ENCODE measurements at places on chromosomes 1 and 21. TPM values are rescaled to one million over a fixed set of nuclear protein-coding genes. Genes with fewer than 3 reads are reported as not detected.

CELA2A gene
- polyA plus RNA-seq: not detected

LCE1F gene
- polyA plus RNA-seq: not detected

- DNase-seq: no peak
These were observed 22.7 kb downstream of the NAV1 start for GRCh38 chr1:201561601-201562000.

DNA sequence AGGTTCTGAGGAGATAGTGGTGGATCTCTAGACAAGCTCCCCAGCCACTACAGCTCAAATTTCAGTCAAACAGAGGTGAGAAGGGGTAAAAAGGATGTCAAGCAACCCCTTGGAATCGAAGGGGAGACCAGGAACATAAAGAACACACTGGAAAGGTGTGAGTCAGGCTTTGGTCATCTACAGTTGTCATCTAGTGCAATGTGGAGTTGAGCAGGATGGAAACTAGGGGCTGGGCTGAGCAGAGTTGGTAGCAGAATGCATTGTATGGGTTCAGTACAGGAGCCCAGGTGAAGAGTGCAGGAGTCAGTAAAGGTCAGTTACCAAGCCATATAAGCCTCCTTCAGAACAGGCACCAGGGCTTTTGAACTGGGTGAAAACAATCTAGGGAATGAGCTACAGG lies 52.7 kb upstream of the VAV3 start:
- no peak for DNase-seq

- DNase-seq: no peak
These were observed 31.9 kb downstream of the NEK2 start for GRCh38 chr1:211643324-211644212.

- no peak for DNase-seq
These were observed 7.5 kb downstream of the LRRC8C start for GRCh38 chr1:89640440-89640839.

DNA sequence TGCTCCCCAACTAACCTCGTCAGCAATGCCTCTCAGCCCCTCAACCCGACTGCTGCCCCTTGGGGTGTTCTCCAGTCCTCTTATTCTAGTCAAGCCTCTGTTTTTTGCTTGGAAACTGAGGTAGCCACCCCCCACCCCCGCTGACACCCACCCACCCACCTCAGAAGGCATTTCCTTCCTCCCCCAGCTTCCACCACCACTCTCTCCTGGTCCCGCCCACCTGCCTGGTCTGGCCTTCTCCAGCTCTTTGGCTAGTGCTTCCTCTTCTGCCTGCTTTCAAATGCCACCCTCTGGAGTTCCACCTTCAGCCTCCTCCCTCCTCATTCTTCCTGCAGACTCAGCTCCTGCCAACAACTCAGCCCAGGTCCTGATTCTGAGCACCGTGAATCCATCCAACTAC lies 35.3 kb downstream of the OLFML2B start:
- DNase-seq: no peak

RGS18 gene
- polyA plus RNA-seq: 1.1 TPM

All from muscle of arm (tissue), 14 donors.